ENCODE measurements at places on chromosomes 5 and 9. TPM values are rescaled to one million over a fixed set of nuclear protein-coding genes. Genes with fewer than 3 reads are reported as not detected.

The LYRM7 gene
- 9.0 TPM for total RNA-seq

The SKP1 gene
- 315 TPM for total RNA-seq

The NUTM2G gene
- total RNA-seq: not detected

The COL27A1 gene
- 2.3 TPM for total RNA-seq

The CDH18 gene
- 0.19 TPM for total RNA-seq

The SLC1A3 gene
- total RNA-seq: 6.6 TPM

The SPINK13 gene
- 0.50 TPM for total RNA-seq

The IFNA2 gene
- total RNA-seq: not detected

The ASB6 gene
- 14.2 TPM for total RNA-seq

The RASEF gene
- 1.8 TPM for total RNA-seq

The CSF1R gene
- not detected for total RNA-seq

The LCN9 gene
- total RNA-seq: not detected

The THOC3 gene
- 36.5 TPM for total RNA-seq

The PCDHB6 gene
- total RNA-seq: 0.21 TPM

The LIX1 gene
- not detected for total RNA-seq

The CCL19 gene
- total RNA-seq: not detected

The IRGM gene
- not detected for total RNA-seq

The TAF11L5 gene
- total RNA-seq: not detected

The MSX2 gene
- 2.0 TPM for total RNA-seq

The ITGA2 gene
- total RNA-seq: 7.0 TPM

The SNX18 gene
- total RNA-seq: 43.1 TPM

The SPATA9 gene
- not detected for total RNA-seq

The HTR1A gene
- total RNA-seq: not detected

The POMT1 gene
- total RNA-seq: 20.9 TPM

The SAPCD2 gene
- total RNA-seq: 8.1 TPM

The TMEM174 gene
- total RNA-seq: not detected

The FAM221B gene
- not detected for total RNA-seq

The RRAGA gene
- total RNA-seq: 27.1 TPM

The DIRAS2 gene
- not detected for total RNA-seq

The ZNF608 gene
- 10.9 TPM for total RNA-seq

The ARHGAP26 gene
- 11.8 TPM for total RNA-seq

The MTX3 gene
- 16.7 TPM for total RNA-seq

The NDUFB6 gene
- total RNA-seq: 75.7 TPM

The PCDHB12 gene
- total RNA-seq: 0.42 TPM

The CRHBP gene
- total RNA-seq: not detected

The NDST1 gene
- 9.6 TPM for total RNA-seq

The PLPPR1 gene
- 0.16 TPM for total RNA-seq

The NKD2 gene
- 1.9 TPM for total RNA-seq
